ENCODE measurements at places on chromosomes 11 and 22.

GRCh38 chr11:69594481-69594880, 46.5 kb upstream of the CCND1 start:
- no peak for DNase-seq

- DNase-seq = no peak
These were observed 14.8 kb upstream of the PICK1 start for GRCh38 chr22:38042488-38042790.

- no peak for DNase-seq
These were observed 15.7 kb downstream of the RAC2 start for GRCh38 chr22:37228106-37229011.

DNA sequence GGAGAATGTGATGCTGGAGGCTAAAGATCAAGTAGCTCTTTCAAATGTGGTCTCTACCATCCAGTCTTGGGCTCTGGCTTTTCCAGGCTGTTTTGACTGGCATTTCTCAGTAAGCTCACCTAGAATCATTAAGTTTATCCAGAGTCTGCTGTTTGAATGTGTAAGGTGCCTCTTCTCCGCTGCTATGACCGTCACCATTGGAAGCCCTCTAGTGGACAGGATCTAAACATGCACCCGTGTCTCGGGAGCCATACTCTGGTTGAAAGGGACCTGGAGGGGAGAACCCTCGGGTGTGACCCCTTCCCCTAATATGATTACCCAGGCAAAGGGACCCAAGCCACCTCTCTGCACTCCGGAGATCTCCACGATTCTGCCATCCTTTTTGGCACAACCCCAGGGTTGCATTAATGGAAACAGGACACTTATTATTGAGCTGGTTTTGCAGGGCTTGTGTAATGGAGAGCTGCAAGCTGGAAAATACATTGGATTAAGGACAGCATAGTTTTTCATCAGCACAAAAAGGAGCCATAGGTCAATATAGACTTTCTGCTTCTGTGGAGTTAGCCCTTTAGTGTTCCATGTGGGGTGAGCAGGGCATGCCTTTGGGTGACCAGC, 191.0 kb upstream of the LARGE1 start:
- DNase-seq = no peak

- DNase-seq = no peak
These were observed 344.7 kb upstream of the NCAM1 start for GRCh38 chr11:112616327-112617097.

Measured in HFF-Myc (cell line).